Activated naive CD8-positive, alpha-beta T cell treated with anti-CD3 and anti-CD28 coated beads, Interleukin-2, amount 50 U/mL, for 16 hours (primary cell): ENCODE measurements at places on chromosomes 11 and 22.

- DNase-seq, result no peak
Measured at GRCh38 chr22:23485490-23485889, 94.6 kb downstream of the IGLL1 start.

- DNase-seq, result no peak
Measured at GRCh38 chr11:113363406-113363805, 24.2 kb upstream of the ANKK1 start.

GRCh38 chr11:17209939-17210245 lies 2.1 kb upstream of the PIK3C2A start:
- no peak for DNase-seq

DNA sequence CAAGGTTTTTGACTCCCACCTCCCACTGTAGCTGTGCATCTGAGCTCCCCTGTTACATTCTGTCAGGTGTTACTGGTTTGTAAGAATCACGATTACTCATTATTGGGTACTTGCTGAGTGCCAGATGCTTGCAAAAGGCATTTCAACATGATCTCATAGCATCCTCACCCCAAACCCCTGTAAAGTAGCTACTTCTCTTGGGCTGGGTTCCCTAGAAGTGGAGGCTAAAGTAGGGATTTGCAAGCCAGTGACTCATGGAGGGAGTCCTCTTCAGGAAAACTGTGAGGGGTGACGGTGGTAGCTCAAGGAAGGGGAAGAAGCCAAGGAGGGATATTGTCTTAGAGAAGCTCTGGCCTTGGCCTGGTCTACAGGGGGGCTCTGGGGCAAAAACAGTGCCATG lies 78.6 kb downstream of the TIMP3 start:
- DNase-seq, result no peak

DNA sequence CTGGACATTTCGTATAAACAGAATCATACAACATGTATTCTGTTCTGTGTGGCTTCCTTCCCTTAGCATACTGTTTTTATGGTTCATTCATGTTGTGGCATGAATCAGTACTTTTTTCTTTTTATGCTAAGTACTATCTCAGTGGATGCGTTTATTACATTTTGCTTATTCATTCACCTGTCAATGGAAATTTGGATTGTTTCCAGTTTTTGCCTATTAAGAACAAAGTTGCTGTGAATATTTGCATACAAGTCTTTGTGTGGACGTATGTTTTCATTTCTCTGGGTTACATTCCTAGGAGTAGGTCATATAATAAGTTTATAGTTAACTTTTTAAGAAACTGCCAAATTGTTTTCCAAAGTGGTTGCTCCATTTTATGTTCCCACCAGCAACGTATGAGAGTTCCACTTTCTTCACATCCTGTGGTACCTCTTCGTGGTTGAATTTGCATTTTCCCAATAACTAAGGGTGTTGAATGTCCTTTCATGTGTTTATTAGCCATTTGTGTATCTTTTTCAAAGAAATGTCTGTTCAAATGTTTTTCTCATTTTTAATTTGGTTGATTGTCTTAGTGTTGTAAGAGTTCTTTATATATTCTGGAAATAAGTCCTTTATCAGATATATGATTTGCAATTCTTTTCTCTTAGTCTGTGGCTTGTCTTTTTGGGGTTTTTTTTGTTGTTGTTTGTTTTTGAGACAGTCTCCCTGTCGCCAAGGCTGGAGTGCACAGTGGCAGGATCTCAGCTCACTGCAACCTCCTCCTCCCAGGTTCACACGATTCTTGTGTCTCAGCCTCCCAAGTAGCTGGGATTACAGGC lies 46.0 kb upstream of the MICAL2 start:
- no peak for DNase-seq
